Skeletal muscle tissue (tissue), 5 donors: ENCODE measurements at places on chromosomes 7 and 10. TPM values are rescaled to one million over a fixed set of nuclear protein-coding genes. Genes with fewer than 3 reads are reported as not detected.

ZNF853 gene
- total RNA-seq = 12.0 TPM

ENTPD1 gene
- total RNA-seq = 8.9 TPM

PALD1 gene
- total RNA-seq = 15.7 TPM

CRPPA gene
- 16.7 TPM for total RNA-seq

ZNF365 gene
- under 0.01 TPM for total RNA-seq

RPP30 gene
- total RNA-seq = 42.3 TPM

SHH gene
- not detected for total RNA-seq

NUTM2B gene
- total RNA-seq = 1.0 TPM

NRCAM gene
- total RNA-seq = 13.6 TPM

CALHM1 gene
- total RNA-seq = not detected

GIMAP5 gene
- 21.4 TPM for total RNA-seq

NPY gene
- 3.1 TPM for total RNA-seq

CPA1 gene
- 2.6 TPM for total RNA-seq

ADGRA1 gene
- under 0.01 TPM for total RNA-seq

PNLIPRP2 gene
- not detected for total RNA-seq

PRLHR gene
- not detected for total RNA-seq

FFAR4 gene
- total RNA-seq = 0.52 TPM
